ENCODE measurements at places on chromosomes 5 and 9.

GRCh38 chr5:19297934-19298333 lies 690.1 kb downstream of the CDH18 start:
- DNase-seq, result no peak

DNA sequence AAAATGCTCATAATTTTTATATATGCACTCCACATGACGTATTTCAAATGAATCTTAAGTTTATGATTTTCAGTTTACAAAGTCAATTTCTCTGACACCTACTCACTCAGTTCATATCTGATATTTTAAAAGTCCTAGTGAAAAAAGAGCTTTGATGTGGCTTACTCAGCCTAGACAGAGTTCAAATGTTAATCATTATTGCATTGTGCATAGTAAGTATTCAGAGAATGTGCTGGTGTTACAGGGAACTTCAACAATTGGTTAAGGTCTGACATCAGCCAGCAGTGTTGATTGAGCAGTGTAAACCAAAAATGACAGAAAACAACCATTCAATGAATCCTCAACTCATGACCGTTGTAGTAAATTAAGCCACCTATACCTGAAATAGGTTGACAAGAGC lies 147.2 kb upstream of the LHFPL2 start:
- no peak for DNase-seq

DNA sequence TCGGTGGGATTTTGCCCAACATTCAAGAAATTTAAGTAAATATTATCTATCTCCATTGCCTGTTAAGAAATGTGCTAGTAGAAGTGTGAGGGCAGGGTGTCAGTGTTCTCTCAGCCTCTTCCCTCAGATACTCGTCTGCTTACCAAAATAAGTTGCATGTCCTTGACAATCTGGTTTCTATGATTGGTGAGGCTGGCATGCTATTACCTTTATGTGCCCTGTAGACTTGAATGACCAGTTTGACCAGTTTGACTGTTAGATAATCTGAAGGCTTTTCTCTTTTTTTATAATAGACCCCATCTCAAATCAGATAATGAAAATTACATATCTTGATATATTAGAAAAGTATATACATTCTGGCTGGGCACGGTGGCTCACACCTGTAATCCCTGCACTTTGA lies 348 bp downstream of the CATSPER3 start:
- DNase-seq, result no peak

- DNase-seq, result no peak
Measured at GRCh38 chr5:51806677-51807076, 423.4 kb downstream of the ISL1 start.

DNA sequence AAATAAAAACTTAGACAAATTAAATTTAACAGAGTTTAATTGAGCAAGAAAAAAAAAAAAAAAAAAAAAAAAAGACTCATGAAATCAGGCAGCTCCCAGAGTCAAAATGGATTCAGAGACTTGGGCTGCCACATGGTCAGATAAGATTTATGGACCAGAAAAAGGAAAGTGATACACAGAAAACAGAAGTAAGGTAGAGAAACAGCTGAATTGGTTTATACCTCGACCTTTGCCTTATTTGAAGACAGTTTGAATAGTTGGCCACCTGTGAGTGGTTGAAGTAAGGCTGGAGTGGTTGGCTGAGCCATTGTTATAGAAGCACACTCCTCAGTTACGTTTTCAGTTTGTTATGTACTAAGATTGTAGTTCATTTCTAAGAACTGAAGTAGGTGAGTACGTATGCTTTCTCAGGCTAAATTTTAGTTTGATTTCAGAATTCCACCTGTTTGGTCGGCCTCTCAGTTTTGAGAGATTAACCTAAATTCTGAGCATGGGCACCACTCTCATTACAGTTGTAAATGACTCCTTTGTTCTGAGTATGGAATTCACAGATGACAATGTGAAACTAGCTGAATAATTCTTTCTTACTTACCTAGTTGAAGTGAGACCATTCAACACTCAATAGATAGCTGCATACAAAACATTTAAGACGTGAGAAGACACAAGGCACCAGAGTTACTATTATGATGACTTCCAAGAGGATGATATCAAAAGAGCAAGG lies 149.0 kb downstream of the AOPEP start:
- DNase-seq, result no peak

- no peak for DNase-seq
Measured at GRCh38 chr5:67591491-67591890, 394.9 kb upstream of the CD180 start.

All from stimulated activated CD8-positive, alpha-beta memory T cell treated with anti-CD3 and anti-CD28 coated beads, Interleukin-4, amount 100 ng/mL, for 1 hour (primary cell).